ENCODE measurements at places on chromosomes 7 and 10.

GRCh38 chr10:127871631-127872010 lies 21.1 kb downstream of the CLRN3 start:
- no peak for DNase-seq

- no peak for DNase-seq
Measured at GRCh38 chr10:60883187-60883586, 60.8 kb downstream of the RHOBTB1 start.

- no peak for DNase-seq
Measured at GRCh38 chr7:157419035-157419293, 82.2 kb downstream of the DNAJB6 start.

DNA sequence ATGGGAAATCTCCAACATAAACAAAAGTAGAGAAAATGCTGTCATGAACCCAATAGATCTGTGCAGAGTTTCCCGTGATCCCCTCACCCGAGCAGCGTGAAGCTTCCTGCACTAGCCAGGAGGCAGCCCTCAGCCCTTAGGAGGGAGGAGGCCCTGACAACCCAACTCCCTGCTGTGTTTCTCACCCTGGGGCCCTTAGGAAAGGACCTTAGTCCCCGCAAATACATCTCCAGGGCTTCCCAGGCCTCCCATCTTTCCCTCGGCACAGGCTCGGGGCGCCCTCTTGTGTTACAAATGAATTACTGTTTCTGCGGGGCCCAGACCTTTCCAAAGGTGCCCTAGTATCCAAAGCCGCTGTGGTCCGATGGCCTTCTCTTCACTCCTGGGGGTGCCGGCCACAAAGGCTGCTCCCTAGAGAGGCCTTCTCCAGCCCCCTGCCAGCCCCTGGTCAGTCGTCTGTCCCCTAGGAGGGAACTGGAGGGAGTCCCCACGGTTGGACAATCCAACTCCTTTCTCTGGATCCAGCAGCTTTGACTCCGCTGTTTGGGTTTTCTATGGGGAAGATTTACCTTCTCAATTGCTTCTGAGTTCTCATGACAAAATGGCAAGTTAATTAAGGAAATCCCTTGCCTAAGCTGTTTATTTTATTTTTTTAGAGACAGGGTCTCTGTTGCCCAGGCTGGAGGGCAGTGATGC lies 49.9 kb upstream of the SH2B2 start:
- peak; percentile 52 for DNase-seq

- peak; percentile 47 for DNase-seq
Measured at GRCh38 chr10:50605269-50605950, 18.3 kb downstream of the SGMS1 start.

- no peak for DNase-seq
Measured at GRCh38 chr10:44512431-44513022, 127.6 kb upstream of the CXCL12 start.

DNA sequence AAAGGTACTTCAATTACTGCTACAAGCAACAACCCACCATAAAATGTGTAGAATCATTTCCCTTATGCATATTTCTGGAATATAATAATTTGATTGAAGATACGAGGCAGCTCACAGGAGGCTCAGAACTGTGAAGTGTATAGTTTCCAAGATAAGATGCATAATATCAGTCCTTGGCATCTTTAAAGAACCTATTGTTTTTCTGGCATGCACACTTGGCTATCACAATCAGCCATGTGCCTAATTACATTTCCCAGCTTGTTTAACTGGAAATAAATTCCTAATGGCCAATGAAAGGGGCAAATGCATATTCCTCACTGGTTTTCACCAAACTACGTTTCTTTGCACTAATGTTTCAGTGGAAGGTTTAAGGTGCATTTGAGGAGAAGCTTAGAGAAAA lies 83.4 kb upstream of the LRRC18 start:
- DNase-seq, result no peak

- no peak for DNase-seq
Measured at GRCh38 chr10:52376694-52377354, 62.7 kb downstream of the DKK1 start.

DNA sequence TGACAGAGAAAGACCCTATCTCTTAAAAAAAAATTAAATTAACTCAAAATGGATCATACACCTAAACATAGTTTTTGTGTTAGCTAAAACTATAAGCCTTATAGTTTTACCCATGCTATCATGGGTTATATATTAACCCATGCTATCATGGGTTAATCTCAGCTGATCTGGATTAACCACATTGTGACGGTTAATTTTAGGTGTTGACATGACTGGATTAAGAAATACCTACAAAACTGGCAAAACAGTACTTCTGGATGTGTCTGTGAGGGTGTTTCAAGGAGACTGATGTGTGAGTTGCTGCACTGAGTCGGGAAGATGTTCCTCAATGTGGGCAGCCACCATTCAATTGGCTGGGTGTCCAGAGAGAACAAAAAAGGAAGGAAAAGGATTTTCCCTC lies 44.3 kb upstream of the FXYD4 start:
- DNase-seq, result no peak

GRCh38 chr7:714251-714671 lies 12.2 kb upstream of the DNAAF5 start:
- no peak for DNase-seq

GRCh38 chr10:29957907-29958331 lies 101.5 kb downstream of the JCAD start:
- DNase-seq, result no peak

DNA sequence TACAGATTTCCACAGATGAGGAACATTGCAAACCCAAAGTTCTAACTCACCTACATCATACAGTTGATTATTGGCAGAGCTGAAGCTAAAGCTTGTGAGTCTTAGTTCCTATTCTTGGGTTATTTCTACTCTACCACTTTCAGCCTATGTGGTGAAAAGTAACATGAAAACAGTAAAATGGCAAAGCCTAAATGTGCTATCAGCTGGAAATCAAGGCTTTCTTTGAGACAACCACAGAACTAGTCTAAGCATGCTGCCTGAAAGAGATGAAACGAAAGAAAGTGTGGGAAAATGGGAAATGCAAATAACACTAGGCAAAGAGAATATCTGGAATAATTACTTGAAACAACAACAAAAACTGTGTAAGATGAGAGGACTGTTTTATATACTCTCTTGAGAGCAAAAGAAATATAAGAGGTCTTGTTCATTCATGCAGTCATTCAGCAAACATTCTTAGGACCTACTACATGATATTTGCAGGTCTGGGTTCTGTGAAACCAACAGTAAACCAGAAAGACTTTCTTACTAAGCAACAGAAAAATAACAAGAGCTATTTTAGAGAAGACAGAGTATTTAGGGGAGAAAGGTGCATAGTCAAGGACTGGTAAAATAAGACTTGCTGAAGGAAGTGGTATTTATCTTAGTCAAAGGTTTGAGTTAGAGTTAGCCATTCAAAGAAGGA lies 437.1 kb downstream of the HTR7 start:
- no peak for DNase-seq

- no peak for DNase-seq
Measured at GRCh38 chr7:130415006-130415405, 25.8 kb downstream of the CEP41 start.

DNA sequence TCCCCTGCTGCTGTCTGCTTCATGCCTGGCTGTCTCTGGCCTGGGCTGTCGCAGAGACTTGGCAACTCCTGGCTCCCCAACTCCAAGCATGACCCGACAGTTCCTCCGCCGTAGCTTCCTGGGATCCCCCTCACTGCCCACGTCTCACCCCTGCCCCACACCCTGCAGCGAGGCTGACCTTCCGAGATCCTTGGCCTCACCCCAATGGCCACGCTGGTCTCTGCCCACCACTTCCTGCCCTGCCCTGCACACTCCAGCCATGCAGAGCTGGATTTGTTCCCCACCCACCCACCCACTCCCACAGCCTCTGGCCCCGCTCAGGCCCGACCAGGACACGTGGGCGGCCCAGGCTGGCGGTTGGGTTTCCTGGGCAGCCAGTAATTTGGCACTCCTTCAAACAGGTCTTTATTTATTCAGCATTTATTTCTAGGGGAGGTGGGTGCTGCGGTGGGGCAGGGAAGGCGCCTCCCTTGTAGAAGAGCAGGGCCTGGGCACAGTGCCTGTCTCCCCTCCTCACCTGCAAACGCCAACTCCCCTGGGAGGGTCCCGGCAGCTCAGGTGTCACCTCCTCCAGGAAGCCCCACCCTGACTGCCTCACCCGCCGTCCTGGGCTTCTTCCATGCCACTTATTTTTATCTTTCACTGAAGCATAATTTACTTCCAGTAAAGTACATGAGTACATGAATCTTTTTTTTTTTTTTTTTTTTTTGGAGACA lies 25.5 kb downstream of the GTF2IRD1 start:
- peak; percentile 54 for DNase-seq

GRCh38 chr10:13669901-13670300 lies 83.1 kb downstream of the PRPF18 start:
- DNase-seq, result no peak

- no peak for DNase-seq
Measured at GRCh38 chr7:22561895-22562593, 62.1 kb upstream of the STEAP1B start.

DNA sequence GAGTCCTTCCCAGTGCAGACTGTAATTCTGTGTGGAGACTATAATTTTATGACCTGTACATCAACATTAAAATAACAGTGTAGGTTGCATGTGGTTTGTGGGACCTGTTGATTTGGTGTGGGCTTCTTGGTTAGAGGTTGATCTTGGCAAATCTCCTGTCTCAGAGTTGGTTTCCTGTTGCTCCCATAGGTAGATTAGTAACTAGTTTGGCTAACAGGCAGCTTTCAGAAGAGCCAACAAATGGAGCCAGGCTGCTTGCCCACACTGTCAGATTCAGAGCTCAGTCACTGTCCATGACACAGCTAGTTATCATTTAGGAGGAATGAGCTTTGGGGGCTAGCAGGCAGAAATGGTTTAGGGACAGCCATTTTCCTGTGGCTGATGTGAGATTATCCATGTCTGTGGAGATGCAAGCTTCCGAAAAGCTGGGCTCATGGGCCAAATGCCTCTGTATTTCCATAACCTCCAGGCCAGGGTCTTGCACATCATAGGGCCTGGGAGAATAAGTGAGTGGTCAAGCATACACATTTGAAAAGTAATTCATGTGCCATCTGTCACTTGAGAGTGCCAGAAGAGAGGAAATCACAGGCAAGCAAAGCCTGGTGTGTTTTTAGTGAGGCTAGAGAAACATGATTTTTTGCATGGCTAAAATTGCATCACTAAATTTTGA lies 33.4 kb downstream of the CCM2 start:
- DNase-seq, result no peak

GRCh38 chr7:27739301-27739908 lies 557 bp upstream of the TAX1BP1 start:
- DNase-seq, result no peak

GRCh38 chr10:83346266-83346910 lies 792.9 kb upstream of the GHITM start:
- no peak for DNase-seq

DNA sequence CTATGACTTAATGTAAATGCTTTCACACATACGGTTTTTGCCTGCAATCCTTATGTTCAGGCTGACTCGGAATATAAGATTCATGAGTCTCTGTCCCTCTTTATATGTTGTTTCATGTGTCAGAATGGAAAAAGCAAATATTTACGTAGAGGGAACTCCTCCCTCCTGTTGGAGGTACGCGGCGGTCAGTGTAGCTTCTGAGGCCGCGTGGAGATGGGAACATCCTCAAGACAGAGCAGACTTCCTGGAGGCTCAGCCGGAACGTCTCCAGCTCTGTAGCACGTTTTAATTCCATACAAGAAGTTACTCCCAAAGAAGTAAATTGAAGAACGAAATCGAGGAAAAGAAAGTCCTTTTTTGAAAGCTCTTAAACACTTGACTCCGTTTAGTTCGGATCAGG lies 248.3 kb downstream of the EBF3 start:
- no peak for DNase-seq

DNA sequence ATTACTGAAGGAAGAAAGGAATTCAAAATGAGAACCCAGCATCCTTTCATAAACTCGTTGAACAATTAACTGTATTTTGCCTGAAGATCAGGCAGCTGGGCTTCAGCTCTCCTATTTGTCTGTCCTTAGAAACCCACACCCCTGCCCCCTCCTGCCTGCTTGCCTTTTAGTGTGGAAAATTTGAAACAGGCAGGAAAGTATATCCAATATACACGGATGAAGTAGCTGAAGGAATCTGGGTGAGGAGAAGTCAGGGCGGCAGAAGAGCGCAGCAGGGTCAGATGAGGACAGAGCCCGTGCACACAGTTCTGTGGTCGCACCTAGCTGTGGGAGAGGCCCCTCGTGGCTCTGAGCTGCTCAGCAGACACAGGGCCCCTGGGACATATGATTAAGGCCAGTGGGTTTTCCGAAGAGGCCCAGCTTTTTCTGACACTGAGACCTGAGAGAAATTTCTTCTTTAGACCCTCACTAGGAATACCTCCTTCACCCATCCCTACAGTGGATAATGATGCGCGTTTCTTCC lies 87.9 kb downstream of the ACTR3B start:
- no peak for DNase-seq

DNA sequence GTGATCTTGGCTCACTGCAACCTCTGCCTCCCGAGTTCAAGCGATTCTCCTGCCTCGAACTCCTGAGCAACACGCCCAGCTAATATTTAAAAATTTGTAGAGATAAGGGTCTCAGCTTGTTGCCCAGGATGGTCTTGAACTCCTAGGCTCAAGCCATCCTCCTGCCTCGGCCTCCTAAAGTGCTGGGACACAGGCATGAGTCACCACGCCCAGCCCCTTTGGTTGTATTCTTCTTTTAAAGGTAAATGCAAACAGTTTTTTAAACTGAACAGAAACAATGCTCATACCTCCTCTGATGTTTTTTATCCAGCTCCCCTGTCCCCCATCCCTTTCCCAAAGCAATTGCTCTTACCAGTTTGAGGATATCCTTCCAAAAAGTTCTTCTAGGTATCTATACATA lies 79.5 kb upstream of the DUSP5 start:
- DNase-seq, result no peak

DNA sequence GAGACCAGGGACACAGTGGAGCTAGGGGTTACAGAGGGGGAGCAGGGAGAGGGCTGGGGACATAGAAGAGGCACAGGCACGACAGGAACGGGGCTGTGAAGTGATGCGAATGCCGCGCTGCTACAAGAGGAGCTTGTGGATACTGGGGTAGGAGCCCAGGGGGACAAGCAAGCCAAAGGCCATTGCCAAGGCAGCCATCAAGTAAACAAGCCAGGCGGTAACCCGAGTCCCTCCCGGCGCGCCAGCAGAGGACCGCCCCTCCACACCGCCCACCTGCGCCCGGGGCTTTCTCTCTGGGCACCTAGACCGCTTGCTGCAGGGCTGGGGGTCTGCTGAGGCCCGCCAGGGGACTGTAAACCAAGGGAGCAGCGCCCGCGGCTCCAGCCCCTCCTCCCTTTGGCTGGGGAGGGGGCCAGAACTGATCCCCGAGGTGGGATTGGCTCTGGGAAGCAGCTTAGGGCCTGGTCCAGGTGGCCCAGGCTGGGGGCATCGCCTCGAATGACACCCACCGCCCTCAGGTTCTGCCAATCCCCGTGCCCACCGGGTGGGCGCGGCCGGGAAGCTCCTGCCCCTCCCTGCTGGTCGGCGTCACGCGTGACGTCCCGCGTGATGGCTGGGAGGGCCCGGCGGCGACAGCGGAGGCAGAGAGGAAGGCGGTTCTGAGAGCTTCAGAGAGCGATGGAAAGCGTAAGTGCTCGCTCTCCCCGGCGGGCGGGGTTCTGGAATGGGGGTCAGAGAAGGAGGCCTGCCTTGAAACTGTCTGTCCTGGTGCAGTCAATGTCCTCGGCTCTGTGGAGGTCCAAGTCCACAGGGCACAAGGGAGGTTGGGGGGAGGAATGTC lies 982 bp downstream of the SFXN3 start:
- peak; percentile 46 for DNase-seq

All from gastrocnemius medialis (tissue), 4 donors.